ENCODE measurements at places on chromosomes 11 and 22.

GRCh38 chr22:46185283-46185682, 35.0 kb downstream of the PPARA start:
- no peak for DNase-seq

GRCh38 chr11:92948116-92948515, 21.3 kb upstream of the MTNR1B start:
- DNase-seq: no peak

DNA sequence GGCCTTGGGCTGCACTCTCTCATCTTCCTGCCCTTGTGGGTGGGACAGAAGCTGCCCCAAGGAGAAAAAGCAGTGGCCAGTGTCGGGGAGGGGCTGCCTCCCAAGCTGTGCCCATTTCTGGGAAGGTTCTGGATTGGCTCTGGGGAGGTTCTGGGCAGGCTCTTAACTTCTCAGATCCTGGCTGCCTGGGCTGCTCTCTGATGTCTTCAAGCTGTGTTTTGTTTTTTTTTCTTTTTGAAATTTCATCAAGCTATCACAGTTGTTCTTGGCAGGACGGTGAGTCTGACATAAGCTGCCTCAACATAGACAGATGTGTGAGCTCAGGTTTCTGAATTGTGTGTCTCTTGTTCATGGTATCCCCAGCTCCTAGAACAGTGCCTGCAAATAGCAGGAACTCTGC, 1032.0 kb downstream of the BRD1 start:
- no peak for DNase-seq

DNA sequence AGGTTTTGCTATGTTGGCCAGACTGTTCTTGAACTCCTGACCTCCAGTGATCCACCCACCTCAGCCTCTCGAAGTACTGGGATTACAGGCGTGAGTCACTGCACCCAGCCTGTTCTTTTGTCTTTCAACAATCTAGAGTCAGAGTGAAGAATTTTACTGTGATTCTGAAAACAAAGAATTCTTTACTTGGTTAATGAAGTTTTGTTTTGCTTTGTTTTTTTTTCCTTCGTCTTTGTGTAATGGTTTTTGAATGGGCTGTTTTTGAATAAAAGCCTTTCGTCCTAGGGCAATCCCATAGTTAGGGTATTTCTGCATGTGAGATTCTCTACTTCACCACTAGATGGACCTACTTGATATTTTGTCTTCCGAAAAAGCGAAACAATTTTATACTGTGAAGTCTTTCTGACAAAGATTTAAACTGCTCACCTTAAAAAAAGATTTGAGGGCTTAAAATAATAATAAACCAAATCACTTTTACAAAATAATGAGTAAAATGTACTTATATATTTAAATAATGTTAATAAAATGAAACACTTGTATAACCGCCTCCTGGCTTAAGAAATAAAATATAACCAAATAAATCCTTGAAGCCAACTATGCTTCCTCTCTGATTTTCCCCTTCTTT, 43.4 kb upstream of the SC5D start:
- peak; percentile 70 for DNase-seq

DNA sequence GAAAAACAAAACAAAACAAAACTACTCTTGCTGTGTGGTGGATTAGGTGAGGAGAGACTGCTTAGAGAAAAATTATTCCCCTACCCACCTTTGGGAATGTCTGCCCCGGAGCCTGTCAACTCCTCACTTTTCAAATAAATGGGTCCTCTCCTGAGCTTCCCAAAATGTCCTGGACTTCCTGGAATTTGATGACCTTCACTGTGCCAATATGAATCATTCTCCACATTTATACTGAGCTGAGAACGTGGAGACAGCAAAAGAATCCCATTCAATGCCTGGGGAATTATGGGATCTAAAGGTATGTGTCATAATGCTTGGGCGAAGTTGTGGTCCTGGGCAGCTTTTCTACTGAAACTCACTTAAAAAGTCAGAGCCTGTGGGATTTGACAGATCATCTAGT, 136.8 kb downstream of the KIF18A start:
- DNase-seq: no peak

DNA sequence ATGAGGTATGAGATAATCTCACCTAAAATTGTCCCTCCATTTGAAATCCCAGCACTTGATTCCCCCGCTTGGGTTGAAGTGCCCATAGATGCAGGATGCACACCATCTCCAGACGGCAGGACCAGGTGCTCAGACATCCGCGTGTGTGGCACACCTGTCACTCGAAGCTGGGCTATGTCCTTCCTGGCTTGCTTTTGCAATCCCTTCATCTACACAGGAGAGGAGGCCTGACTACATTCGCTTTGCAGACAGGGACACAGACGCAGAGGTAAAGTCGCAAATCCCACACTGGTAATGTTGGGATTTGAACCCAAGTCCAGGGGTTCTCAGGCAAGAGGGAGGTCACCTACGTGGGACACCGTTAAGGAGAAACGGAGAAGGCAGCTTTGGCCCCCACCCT, 7.2 kb upstream of the CYTH4 start:
- DNase-seq: no peak

- DNase-seq: no peak
These were observed 900.0 kb downstream of the LUZP2 start for GRCh38 chr11:25396847-25397246.

- no peak for DNase-seq
These were observed 258.9 kb upstream of the ARHGAP20 start for GRCh38 chr11:110971140-110971539.

DNA sequence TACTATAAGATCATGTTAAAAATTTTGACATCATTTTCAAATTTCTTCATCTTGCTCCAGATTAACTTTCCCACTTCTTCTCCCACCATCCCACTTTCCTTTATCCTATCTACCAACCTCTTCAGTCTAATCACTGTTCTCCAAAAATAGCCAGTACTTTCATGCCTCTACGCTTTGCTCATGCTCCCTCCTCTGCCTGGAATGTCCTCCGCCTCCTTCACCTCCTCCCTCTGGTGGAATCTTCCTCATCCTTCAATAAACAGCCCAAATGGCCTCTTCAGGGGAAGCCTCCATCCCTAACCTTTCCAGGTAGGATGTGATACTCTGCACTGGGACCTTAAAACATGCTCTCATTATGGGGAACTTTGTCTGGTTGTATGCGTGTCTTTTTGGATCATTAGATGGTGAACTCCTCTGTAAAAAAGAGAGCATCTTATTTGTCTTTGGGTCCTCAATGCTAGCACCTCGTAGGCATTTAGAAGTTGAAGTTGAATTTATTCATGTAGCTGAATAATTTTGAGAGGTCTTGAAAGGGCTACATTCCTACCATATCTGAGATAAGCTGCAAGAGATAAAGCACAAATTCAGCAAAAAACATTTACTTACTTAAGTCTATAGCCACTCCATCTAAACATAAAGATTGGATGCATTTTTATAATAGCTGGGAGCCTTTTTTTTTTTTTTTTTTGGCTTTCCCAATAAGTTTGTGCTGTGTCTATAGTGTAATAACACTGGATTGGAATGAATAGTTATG, 8.0 kb upstream of the CSRP3 start:
- no peak for DNase-seq

DNA sequence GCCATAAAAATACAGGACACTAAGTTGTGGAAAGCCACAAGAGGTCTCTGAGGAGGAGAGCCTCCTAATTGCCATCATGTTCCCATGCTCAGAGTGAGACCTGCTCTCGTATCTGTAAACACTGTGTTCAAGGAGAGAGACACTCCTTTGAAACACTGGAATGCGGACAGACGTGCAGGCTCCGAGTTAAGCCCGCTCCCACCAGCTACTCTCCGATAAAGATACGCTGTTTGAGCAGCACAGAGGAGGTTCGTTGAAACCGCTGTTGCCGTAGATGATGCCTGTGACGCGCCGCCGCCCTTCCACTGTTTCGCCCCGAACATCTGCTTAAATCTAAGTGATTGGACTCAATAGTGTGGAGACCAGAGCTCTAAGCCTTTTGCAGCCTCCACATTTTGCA, 25.1 kb downstream of the NUP50 start:
- no peak for DNase-seq

DNA sequence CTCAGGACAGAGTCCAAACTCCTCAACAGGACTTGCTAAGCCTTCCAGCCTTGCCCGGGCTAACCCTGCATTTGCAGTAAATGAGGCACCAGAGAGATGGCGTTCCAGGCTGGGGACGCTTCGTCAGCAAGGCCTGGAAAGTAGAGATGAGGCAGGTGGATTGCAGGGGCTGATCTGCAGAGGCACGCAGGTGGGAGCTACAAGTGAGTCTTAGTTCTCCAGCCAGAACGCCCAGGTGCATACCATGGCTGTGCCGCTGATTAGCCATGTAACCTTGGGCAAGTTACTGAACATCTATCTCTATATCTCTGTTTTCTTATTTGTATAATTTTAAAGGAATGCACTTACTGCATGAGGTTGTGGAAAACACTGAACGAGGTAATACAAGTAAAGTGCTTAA, 52.7 kb upstream of the BARX2 start:
- DNase-seq: no peak

- no peak for DNase-seq
These were observed 403.2 kb upstream of the CCDC179 start for GRCh38 chr11:23263466-23263865.

- no peak for DNase-seq
These were observed 98.1 kb downstream of the GAB2 start for GRCh38 chr11:78319453-78319955.

GRCh38 chr11:87840786-87841185, 334.5 kb downstream of the RAB38 start:
- DNase-seq: no peak

DNA sequence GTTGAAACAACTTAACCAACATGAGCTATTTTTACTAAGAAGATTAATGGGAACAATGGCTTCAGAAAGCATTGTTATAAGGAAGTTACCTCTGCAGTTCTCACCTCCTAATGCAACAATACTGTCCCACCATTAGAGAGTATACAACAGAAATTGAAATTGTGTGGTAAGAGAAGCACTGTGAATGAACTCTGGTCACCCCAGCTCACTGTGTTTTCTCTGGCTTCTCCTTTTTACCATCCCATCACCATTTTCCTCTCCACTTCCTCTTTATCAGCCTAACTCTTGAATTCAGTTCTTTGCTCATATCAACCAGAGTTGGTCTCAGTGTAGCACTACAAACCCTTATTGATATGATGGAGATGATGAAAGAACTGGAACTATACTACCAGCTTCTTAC, 138.0 kb upstream of the POU2AF2 start:
- DNase-seq: no peak

GRCh38 chr11:58597486-58598144, 18.8 kb downstream of the ZFP91 start:
- DNase-seq: no peak

Data from GM13976 (cell line).